ENCODE measurements at places on chromosomes 12 and 14.
A peak's percentile ranks its signal among the peaks of the same experiment; 100 is the strongest.

GRCh38 chr14:98138666-98139065, 1133.3 kb downstream of the BCL11B start:
- DNase-seq: peak; percentile 15

- DNase-seq: no peak
Observed at GRCh38 chr14:78297858-78298257, 127.7 kb downstream of the NRXN3 start.

GRCh38 chr12:9926876-9927275, 5.3 kb downstream of the CLEC2A start:
- DNase-seq: no peak

- no peak for DNase-seq
Observed at GRCh38 chr14:68586896-68587751, 205.7 kb downstream of the ZFP36L1 start.

DNA sequence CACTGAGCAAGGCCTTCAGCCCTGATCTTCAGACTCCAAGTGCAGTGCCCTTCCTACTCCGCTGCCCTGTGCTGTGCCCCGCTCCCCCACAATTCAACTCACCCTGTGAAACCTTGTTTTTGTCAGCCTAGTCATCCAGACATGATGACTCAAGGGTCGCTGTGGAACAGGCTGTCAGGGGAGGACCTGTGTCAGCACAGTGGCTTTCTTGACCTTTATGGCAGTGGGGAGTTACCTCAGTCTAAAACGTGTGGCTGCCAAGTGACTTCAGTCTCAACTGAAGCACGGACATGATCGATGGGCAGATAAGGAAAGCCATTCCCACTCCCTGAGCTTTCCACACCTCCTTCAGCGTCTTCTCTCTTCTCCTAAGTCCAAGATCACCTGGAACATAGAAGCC, 16.3 kb upstream of the FLVCR2 start:
- no peak for DNase-seq

GRCh38 chr12:47867495-47867941, 37.3 kb downstream of the VDR start:
- DNase-seq: no peak

DNA sequence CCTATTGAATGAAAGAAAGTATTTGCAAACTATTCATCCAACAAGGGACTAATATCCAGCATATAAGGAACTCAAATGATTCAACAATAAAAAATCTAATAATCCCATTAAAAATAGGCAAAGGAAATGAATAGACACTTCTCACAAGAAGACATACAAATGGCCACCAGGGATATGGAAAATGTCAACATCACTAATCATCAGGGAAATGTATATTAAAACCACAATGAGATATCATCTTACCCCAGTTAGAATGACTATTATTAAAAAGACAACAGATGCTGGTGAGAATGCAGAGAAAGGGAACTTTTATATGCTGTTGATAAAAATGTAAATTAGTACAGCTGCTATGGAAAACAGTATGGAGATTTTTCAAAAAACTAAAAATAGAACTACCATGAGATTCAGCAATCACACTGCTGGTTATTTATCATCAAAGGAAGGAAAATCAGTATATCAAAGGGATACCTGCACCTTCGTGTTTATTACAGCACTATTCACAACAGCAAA, 89.3 kb downstream of the GARIN6 start:
- no peak for DNase-seq

DNA sequence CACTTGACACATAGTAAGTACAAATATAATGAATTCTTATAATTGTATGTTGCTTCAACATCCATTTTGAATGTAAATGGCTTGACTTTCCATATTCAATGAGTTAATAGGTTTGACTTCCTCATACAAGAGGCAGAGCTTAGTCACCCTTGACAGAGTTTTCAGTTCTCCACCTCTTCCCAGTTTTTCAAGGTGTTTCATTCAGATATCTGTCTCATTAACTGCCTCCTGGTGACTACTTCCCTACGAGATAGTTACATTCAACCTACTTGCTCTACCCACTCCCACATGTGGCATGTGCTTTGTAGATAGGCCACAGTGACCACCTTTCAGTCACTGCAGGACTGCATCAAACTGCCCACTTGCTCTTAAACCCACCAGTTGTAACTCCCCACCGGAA, 60.0 kb downstream of the MYF5 start:
- no peak for DNase-seq

- no peak for DNase-seq
Observed at GRCh38 chr14:75230140-75230792, 48.4 kb upstream of the FOS start.

- DNase-seq: no peak
Observed at GRCh38 chr14:105199093-105199492, 18.0 kb upstream of the NUDT14 start.

Measured in HL-60 (cell line).